ENCODE measurements at places on chromosomes 7 and 10. TPM values are rescaled to one million over a fixed set of nuclear protein-coding genes. Genes with fewer than 3 reads are reported as not detected.

The LIPN gene
- not detected for total RNA-seq

The DENND11 gene
- total RNA-seq: 12.4 TPM

The SP4 gene
- total RNA-seq: 19.5 TPM

The HOXA10 gene
- total RNA-seq: 2.0 TPM

The AKR1B1 gene
- 96.8 TPM for total RNA-seq

DNA sequence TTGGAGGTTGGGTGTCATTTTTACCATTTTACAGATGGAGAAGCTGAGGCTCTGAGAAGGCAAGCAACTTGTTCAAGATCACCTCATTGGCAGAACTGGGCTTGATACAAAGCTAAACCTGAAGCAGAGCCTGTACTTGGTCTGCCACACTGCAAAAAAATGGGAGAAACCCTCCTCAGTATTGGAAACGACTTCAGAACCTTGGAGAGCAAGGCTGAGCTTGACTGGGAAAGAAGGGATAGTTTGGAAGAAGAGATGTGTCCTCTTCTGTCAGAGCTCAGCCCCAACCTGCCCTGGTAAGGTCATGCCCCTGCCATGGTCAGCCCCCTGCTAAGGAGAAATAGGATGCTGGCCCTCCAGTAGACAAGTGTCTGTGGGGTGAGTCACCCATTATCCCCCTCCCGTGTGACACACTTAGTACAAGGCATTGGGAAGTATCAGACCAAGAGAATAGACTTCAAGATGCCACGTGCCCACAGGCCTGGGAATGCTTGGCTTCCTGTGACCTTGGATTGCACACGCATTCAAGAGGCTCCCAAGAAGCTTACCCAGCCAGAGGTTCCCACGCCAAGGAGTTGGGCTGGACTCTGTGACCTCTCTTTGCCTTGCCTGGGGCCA, 56.2 kb upstream of the SMNDC1 start:
- H3K4me1 ChIP-seq: peaks cover 3% of the 10 kb centered on the region
- H3K27me3 ChIP-seq: no peaks in the 10 kb centered on the region
- no peak overlapping the region for H3K4me3 ChIP-seq
- no peak for DNase-seq

DNA sequence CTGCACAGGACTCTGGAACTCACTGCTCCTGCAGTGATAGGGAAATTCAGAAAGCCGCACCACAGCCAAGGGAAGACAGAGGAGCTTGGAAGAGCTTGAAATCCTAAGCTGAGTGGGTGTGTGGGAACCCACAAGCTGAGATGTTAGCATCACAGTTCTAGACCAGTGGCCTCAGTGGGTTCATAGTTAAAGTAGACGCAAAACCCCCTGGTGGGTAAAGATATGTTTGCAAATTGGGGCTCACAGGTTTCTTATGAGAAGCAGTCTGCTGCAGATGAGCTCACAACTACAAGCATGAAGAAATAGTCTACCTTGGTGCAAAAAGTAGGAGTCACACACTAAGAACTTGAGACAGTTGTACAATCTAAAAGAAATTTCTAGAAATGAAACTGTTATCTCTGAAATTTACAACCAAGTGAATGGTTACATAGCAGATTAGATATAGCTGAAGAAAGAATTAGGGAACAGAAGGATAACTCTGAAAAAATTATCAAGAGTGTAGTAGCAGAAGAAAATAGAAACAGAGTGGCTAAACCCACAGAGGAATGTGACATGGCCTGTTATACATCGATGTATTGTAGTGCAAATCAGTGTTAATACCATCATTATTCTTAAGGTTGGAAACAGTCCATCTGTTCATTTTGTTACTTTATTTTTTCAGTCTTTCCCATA, 77.2 kb downstream of the DYNC2I1 start:
- H3K36me3 ChIP-seq: no peaks in the 10 kb centered on the region
- H3K27me3 ChIP-seq: no peaks in the 10 kb centered on the region
- DNase-seq: no peak
- no peak overlapping the region for H3K27ac ChIP-seq

DNA sequence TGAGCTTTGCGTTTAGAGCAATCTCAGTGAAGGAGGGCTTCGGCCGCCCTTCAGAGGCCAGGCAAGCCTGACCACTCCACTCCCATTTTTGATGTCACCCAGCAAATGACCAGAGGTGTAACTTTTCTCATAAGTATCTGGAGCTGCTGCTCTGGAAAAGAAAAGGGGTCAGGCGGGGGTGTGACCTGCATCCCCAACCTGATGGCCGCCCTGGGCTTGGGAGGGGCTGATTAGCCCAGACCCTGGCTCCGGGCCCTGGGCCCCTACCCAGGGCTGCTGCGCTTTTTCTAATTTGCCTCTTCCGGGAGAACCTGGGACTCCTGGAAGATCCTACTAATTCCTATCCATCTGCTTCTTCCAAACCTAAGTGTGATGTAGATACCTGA, 9.6 kb upstream of the EBF3 start:
- H3K27me3 ChIP-seq: peaks cover 11% of the 10 kb centered on the region
- H3K4me1 ChIP-seq: peaks cover 3% of the 10 kb centered on the region
- DNase-seq: no peak
- no peak overlapping the region for H3K4me3 ChIP-seq
- no peak overlapping the region for H3K27ac ChIP-seq
- H3K36me3 ChIP-seq: no peaks in the 10 kb centered on the region

GRCh38 chr7:146606628-146607027, 490.0 kb downstream of the CNTNAP2 start:
- no peak overlapping the region for H3K27ac ChIP-seq
- no peaks in the 10 kb centered on the region for H3K27me3 ChIP-seq
- H3K4me1 ChIP-seq: no peaks in the 10 kb centered on the region
- DNase-seq: no peak

GRCh38 chr7:94980418-94981142, 73.2 kb downstream of the PPP1R9A start:
- H3K4me1 ChIP-seq: no peaks in the 10 kb centered on the region
- H3K36me3 ChIP-seq: no peaks in the 10 kb centered on the region
- no peaks in the 10 kb centered on the region for H3K27me3 ChIP-seq
- no peak for DNase-seq
- H3K27ac ChIP-seq: no peak overlapping the region

- DNase-seq: no peak
- H3K4me1 ChIP-seq: no peaks in the 10 kb centered on the region
- no peak overlapping the region for H3K27ac ChIP-seq
These were observed 72.1 kb downstream of the HTR7 start for GRCh38 chr10:90785782-90786181.

DNA sequence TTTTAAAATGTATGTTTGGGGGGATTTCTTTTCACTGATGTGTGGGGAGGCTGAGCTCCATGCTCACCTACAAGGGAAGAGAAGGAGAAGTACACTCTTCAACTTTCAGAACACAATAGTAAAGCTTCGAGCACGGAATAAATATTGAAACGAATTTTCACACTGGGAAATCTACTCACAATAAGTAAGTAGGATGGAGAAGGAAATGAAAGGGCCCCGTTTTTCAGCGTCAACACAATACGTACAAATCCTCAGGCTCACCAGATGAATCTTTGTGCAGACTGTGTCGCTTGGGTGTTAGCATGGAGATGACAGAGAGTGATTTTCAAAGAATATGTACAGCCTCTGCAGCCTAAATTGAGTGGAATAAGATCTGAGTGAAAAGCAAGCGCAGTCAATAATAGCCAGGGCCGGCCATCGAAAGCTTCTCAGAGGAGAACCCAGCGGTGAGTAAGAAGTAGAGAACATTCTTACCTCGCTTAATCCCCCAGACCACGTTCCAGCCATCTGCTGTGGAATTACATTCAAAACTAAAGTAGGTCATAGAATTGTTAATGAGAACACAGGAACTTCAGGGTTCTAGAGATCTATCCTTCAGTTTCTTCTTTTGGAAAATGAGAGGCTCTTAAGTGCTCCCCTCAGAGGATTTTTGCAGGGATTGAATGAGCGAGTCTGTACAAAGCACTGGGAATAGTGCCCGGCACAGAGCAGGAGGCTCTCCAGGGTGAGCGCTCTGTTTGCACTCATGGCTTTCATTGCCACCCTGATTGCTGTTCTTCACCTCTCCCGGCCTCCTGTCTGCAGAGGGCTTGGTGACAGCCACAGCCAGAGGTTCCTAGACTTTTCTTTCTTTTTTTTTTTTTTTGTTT, 292.8 kb downstream of the SFMBT2 start:
- no peak for DNase-seq
- H3K4me3 ChIP-seq: no peak overlapping the region
- no peak overlapping the region for H3K27ac ChIP-seq

GRCh38 chr10:11551916-11552602, 59.4 kb downstream of the USP6NL start:
- H3K36me3 ChIP-seq: no peaks in the 10 kb centered on the region
- no peak for DNase-seq
- H3K4me1 ChIP-seq: no peaks in the 10 kb centered on the region
- no peak overlapping the region for H3K4me3 ChIP-seq
- no peaks in the 10 kb centered on the region for H3K27me3 ChIP-seq

GRCh38 chr7:137992550-137993394, 9.1 kb downstream of the CREB3L2 start:
- peak; percentile 71 for DNase-seq
- H3K27ac ChIP-seq: peak overlapping the region; percentile 37
- no peaks in the 10 kb centered on the region for H3K36me3 ChIP-seq
- no peak overlapping the region for H3K4me3 ChIP-seq
- no peaks in the 10 kb centered on the region for H3K27me3 ChIP-seq
- H3K4me1 ChIP-seq: peaks cover 46% of the 10 kb centered on the region

DNA sequence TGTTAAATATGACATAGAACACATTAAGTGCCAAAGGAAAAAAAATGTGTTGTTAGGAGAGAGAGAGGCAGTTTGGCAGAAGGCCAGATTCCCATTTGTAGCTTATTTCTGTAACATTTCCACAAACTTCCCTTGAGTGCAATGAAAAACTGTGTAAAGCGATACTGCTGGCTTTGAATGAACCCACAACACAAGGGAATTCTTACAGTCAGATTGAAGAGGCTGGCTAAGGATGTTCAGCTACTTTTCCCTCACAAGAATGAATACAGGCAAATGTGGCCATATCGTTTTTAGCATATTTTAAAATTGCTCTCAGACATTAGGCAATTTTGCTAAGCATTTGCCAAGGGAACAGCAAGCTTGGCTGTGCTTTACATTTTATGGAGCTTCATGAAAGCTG, 614.1 kb upstream of the FZD8 start:
- H3K36me3 ChIP-seq: no peaks in the 10 kb centered on the region
- H3K4me1 ChIP-seq: peaks cover 1% of the 10 kb centered on the region
- H3K27ac ChIP-seq: no peak overlapping the region
- H3K27me3 ChIP-seq: no peaks in the 10 kb centered on the region
- H3K4me3 ChIP-seq: no peak overlapping the region

DNA sequence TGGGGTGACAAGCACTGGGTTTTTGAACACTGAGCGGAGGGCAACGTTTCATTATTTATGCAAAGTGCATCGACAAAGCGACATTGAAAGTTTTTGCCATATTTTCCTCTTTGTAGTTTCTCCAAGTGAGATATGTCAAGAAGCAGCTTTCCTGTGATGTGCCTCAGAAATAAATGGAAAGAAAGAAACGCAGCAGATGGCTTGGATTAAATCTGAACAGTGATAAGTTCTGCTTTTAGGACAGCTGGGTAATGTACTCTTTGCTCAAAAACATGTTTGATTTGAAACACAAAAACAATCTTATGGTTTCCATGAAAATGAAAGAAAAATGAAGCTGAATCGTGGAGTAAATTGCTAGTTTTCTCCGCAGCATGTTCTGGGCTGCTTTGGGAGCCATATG, 166.3 kb downstream of the PTPRN2 start:
- H3K27me3 ChIP-seq: no peaks in the 10 kb centered on the region
- H3K4me3 ChIP-seq: no peak overlapping the region
- no peak for DNase-seq
- H3K36me3 ChIP-seq: no peaks in the 10 kb centered on the region
- H3K4me1 ChIP-seq: no peaks in the 10 kb centered on the region

DNA sequence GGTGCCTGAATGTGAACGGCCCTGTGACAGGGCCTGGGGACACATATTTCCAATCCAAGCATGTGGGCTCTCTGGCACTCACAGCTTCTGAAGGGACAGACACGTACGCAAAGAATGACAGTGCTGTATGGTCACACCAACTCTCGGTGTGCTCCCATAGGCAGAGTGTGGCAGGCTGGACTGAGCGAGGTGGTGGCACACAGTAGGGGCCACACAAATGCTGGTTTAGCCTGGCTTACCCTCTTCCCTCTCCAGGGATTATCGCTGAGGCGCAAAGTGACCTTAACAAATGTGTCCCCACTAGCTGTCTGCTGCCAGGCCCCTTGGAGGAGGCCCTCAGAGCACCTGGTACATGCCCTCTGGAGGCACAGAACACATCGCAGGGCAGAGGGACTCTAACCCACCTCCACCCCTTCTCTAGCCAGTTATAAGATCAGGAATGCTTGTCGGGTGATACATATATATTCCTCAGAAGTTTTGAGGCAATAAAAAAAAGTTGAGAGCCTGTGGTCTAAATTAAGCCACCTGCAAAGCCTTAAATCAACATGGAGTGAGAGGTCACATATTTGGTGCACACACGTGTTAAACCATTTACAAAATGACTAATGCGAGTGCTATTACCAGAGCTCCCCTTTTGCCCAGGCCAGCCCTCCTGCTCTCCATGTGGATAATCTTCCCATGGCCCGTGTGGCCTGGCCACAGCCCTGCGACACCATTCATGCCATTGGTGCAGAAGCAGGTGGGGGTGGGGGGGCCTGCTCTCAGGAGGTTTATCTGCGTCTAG, 262.8 kb upstream of the GRB10 start:
- H3K27me3 ChIP-seq: no peaks in the 10 kb centered on the region

- DNase-seq: no peak
- H3K27me3 ChIP-seq: no peaks in the 10 kb centered on the region
- H3K27ac ChIP-seq: no peak overlapping the region
- H3K4me3 ChIP-seq: no peak overlapping the region
- H3K36me3 ChIP-seq: no peaks in the 10 kb centered on the region
These were observed 1055.1 kb downstream of the KCNMA1 start for GRCh38 chr10:76582531-76582930.

- no peak overlapping the region for H3K4me3 ChIP-seq
- DNase-seq: no peak
- no peaks in the 10 kb centered on the region for H3K27me3 ChIP-seq
- peaks cover 4% of the 10 kb centered on the region for H3K4me1 ChIP-seq
- H3K36me3 ChIP-seq: no peaks in the 10 kb centered on the region
- H3K27ac ChIP-seq: no peak overlapping the region
These were observed 32.6 kb downstream of the PDZD8 start for GRCh38 chr10:117342641-117343040.

DNA sequence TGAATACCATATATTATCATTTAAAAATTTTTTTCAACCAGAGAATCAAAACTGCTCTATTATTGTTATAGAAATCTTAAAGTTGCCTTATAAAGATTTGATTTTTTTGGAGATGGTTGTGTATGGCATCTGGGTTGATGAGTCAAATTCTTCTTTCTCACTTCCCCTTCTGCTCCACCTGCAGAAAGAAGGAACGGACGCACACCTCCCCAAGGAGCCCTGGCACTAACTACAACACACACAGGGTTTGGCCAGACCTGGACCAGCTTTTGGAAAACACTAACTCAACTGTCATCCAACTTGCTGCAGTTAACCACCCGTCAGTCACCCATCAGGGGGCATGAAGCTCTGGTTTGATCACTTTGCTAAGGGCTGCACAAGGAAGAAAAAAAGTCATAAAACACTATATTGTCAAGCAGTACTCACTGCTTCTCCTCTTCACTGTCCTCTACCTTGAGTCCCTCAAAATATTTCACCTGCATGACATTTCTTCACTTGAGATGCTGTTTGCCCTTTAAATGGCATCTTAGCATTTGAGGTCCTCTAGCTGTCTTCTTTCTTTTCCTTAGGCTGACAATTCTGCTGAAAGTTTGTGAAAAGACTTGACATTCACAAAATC, 266.7 kb upstream of the PHF14 start:
- no peaks in the 10 kb centered on the region for H3K36me3 ChIP-seq
- no peak for DNase-seq
- H3K4me1 ChIP-seq: no peaks in the 10 kb centered on the region

Data from ovary (tissue), 10 donors.